ENCODE measurements at places on chromosomes 13 and 19.

GRCh38 chr13:109105899-109106298 lies 476.5 kb downstream of the MYO16 start:
- no peak for DNase-seq

DNA sequence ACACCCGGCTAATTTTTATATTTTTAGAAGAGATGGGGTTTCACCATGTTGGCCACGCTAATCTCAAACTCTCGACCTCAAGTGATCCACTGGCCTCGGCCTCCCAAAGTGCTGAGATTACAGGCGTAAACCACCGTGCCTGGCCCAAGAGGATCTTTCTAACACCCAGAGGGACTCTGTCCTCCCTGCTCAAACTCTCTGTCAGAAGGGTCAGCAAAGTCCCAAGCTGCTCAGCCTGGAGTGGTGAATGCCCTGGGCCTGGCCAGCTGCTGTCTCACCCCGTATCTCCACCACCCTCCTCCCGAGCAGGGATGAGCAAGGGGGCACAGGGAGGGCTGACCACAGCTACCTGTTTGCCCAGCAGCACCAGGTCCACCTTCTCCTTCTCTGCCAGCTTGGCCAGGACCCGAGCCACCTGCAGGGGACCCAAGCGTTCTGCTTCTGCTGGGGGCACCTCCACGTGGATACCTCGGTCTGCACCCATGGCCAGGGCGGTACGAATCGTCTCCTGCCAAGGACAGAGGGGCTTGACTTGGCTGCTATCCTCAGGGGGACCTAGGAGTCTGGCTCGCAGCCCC lies 10.9 kb upstream of the VSIG10L start:
- no peak for DNase-seq

GRCh38 chr13:72850959-72851677 lies 69.2 kb downstream of the PIBF1 start:
- no peak for DNase-seq

- DNase-seq = no peak
Measured at GRCh38 chr13:44414716-44415115, 41.1 kb downstream of the SERP2 start.

DNA sequence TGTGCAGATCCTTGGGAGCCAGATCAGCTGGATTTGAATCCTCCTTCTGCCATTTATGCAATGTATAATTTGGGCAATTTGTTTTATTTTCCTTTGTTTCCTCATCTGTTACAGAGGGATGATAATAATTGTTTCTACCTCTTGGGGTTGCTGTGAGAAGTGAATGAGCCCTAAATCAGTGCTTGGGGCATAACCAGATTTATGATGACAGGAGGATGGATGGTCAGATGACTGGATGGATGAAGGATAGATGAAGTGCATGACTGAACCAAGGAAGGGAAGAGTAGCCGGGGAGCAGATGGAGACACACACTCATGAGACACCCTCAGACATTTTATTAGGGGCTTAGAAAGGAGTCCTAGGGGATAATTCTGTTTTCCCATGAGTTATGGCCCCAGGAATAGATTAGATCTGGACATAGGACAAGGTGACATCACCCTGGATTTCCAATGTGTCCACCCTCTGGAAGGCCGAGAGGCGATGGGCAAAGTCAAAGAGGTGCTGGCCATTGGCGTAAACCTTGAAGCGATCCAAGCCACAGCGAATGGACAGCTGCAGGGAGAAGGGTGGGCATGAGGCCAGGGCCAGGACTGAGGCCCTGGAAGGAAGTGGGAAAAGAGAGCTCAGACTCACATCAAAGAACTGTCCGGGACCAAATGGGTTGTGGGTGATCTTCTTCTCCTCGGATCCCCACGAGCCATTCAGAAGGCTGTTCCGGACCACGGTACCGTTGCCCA lies 11.2 kb downstream of the LGALS4 start:
- DNase-seq = no peak
